Vagina (tissue), 2 donors: ENCODE measurements at places on chromosomes 5 and 9. TPM values are rescaled to one million over a fixed set of nuclear protein-coding genes. Genes with fewer than 3 reads are reported as not detected.

PIP5KL1 gene
- total RNA-seq = 10.3 TPM

C7 gene
- total RNA-seq = 385 TPM

PDE4D gene
- total RNA-seq = 86.9 TPM

RASGRF2 gene
- 8.8 TPM for total RNA-seq

FAM200C gene
- 2.5 TPM for total RNA-seq

CCDC127 gene
- 4.2 TPM for total RNA-seq

ANKRD31 gene
- total RNA-seq = 1.2 TPM

CCL21 gene
- total RNA-seq = 174 TPM

PCDHGA2 gene
- total RNA-seq = 6.1 TPM

DPYSL3 gene
- total RNA-seq = 68.5 TPM

KCNN2 gene
- total RNA-seq = 3.4 TPM

SLC46A2 gene
- total RNA-seq = not detected
